AG20443 (cell line): ENCODE measurements at places on chromosomes 12 and 14.

DNA sequence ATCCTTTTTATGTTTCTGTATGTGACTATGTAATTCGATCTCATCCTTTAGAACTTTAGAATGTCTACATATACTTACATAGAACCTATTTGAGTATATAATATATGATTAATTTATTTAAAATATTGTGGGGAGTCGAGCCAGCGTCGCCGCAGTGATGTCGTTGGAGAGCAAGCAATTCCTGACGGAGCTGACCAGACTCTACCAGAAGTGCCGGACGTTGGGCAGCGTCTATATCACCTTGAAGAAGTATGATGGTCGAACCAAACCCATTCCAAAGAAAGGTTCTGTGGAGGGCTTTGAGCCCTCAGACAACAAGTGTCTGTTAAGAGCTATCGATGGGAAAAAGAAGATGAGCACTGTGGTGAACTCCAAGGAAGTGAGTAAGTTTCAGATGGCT is 6.4 kb upstream of the CD27 start:
- no peak for DNase-seq

GRCh38 chr12:121499929-121500793 is 80.7 kb downstream of the KDM2B start:
- peak; percentile 93 for DNase-seq

- peak; percentile 77 for DNase-seq
Measured at GRCh38 chr12:128817111-128818015, 6.4 kb downstream of the SLC15A4 start.

DNA sequence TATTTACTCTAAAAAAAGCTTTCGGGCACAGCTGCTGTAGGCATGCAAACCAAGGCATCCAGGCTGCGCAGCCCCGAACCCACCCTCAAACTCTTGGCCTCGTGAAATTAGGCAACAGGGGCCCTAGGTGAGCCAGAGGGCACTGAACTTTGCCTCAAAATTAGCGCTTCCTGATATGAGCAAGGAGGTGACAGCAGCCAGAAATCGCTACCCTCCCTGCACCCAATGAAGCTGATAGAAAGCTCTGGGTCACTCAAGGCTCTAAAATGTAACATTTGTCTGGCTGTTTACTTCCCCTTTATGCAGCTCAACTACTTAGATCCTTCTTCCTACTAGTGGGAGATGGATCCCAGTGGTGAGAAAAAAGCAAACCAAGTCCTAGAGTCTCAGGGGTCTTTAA is 61.8 kb downstream of the PITPNM2 start:
- DNase-seq, result no peak

GRCh38 chr14:37023875-37024565 is 148.4 kb downstream of the SLC25A21 start:
- DNase-seq, result no peak

DNA sequence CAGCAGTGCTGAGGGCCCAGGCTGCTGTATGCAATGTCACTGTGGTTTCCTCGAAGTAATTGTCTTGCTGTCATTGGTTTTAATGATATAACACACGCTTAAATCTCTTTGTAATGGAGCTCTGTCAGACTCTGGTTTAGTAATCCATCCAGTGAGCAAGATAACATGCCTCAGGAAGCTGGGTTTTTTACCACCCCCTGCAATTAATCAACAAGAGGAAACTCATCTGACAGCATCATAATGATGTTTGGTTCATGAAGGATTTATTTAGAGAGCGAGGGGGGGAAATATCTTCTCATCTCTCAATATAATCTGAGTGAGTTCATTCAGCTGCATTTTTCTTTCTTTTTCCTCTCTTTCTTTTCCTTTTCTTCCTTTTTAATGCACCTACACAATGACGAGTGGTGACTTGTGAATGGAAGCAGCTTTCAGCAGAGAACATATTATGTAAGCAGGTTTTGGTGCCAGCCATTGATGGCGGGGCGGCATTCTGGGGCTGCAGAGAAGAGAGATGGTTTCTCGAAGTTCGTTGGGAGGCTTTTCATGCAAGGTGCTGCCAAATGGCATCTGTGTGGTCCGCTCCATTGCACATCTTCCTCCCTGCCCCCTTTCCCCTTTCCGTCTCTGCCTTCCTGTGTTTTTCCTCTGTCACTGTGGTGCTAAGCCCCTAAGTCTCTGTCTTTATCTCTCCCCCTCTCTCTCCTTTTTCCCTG is 6.7 kb downstream of the RPH3A start:
- no peak for DNase-seq

DNA sequence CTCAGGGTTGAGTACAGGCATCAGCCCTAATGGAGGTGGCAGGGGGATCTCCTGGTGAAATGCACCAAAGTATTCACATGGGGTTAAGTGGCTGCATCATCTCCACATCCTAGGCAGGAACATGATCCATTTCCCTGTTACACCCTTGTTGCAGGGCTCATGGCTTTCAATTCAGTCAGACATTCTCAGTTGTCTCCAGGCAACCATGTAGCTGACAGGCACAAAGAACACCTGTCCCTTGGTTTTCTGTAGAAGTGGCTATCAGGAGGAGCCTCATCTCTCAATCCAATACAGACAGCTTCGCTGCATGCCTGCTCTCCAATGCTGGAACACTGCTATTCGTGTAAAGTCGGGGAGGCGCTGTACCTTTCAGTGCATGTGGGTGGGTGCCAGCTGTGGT is 299.0 kb upstream of the FOXG1 start:
- no peak for DNase-seq

DNA sequence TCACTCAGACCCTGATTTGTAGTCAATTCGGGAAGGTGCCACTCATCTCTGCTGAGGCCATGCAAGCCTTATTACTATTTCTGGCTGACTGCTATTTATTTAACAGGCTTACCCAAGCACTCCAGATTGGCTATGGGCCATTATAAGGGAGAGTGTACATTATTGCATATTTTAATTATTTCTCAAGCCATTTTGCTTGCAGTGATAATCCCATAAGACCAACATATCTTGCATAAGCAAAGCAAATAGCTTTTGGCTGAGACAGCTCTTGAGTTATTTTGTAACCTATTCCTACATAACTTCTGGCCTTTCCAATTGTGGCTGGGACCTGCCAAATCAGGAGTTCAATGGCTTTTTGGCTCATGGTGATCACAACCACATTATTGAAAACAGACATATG is 509.6 kb upstream of the USP15 start:
- DNase-seq, result no peak

- no peak for DNase-seq
Measured at GRCh38 chr12:80107221-80107620, 7.9 kb downstream of the OTOGL start.

DNA sequence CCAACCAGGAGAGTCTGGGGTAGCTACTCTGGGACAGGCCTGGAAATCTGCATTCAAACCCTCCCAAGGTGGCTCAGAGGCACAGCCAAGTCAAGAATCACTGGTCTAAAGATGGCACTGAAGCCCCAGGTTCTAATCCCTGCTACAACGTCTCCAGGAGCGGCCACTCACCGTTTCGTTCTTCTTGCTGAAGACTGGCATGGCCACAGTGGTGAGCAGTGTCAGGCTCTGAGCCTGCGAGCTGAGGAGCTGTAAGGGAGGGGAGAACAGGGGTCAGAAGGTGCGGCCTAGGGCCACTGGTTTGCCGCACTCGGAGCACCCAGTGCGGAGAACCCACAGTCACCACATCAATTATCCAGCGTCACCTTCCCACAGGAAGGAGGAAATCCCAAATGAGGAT is 38.8 kb downstream of the CACNA2D4 start:
- peak; percentile 5 for DNase-seq

DNA sequence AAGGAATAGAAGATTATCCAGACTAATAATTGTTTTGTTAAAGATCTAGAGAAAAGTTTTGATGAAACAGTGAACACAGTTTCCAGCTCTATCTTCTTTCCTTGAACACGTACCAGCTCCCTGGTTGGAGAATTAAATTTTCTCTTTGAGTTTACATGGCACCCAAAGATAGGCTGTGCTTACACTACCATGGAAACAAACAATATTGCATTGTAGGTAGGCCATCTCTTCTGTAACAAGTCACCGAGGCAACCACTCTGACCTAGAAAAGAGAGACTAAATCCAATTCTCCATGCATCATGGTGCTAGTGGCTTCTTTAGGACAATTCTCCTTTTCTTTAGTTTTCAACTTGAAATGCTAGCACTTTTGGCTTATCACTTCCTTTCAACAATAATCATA is 9.9 kb downstream of the BMAL2 start:
- DNase-seq, result no peak

GRCh38 chr12:89856431-89856830 is 147.8 kb upstream of the ATP2B1 start:
- peak; percentile 47 for DNase-seq

GRCh38 chr14:78358591-78358990 is 188.4 kb downstream of the NRXN3 start:
- DNase-seq, result no peak

- peak; percentile 95 for DNase-seq
Measured at GRCh38 chr14:69005432-69006148, 26.5 kb upstream of the ACTN1 start.

- no peak for DNase-seq
Measured at GRCh38 chr14:38950676-38951075, 152.4 kb downstream of the SEC23A start.

- no peak for DNase-seq
Measured at GRCh38 chr12:78928200-78929074, 63.9 kb downstream of the SYT1 start.

- no peak for DNase-seq
Measured at GRCh38 chr14:66300886-66301285, 185.3 kb upstream of the CCDC196 start.

- DNase-seq, result peak; percentile 39
Measured at GRCh38 chr14:89004166-89004565, 179.7 kb downstream of the TTC8 start.

DNA sequence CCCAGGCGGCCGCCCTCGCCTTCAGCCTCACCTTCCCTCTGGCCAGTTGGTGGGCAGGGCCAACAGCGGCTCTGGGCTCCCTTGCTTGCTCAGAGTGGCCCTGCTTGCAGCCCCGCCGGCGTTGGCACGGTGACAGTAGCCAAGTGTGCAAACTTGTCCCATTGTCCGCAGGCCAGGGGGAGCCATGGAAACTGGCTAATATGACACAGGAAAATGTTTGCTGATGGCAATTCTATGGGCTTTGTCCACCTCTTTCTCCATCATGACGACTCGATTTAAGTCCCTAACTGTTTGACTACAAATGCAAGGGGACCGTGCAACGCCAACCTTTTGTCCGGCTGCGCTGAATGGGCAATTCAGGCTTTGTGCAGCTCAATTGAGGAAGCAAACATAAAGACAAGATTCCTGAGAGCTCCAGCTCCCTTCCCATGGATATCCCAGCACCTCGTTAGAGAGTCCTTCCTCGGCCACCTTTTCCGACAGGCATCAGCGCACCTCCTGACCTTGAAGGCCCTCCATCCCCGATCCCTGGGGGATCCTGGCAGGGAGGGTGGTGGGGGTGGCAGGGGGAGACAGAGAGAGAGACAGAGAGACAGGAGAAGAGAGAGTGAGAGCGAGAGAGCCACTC is 785 bp upstream of the FAM181A start:
- no peak for DNase-seq

DNA sequence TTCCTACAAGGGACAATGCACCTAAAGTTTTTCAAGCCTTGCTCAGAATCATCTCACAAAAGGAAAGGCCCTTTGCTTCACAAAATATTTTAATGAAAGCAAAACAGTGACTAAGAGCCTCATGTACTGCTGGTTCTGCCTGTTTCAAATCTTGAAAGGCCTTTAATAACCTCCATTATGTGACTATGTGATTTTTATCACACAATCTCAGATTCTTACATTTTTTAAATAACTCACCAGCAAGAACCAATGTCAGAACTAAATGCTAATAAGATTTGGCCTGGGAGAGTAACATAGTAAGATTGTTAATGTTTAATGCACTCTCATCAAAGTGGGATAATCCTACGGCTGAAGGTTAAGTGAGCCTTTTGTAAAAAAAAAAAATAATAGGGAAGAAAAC is 378.9 kb downstream of the RGS6 start:
- DNase-seq, result no peak

GRCh38 chr12:34601689-34602088 is 579.4 kb downstream of the ALG10 start:
- peak; percentile 1 for DNase-seq

- no peak for DNase-seq
Measured at GRCh38 chr14:66645716-66646115, 137.8 kb downstream of the GPHN start.

GRCh38 chr12:128265566-128265965 is 1.4 kb upstream of the TMEM132C start:
- DNase-seq, result no peak

DNA sequence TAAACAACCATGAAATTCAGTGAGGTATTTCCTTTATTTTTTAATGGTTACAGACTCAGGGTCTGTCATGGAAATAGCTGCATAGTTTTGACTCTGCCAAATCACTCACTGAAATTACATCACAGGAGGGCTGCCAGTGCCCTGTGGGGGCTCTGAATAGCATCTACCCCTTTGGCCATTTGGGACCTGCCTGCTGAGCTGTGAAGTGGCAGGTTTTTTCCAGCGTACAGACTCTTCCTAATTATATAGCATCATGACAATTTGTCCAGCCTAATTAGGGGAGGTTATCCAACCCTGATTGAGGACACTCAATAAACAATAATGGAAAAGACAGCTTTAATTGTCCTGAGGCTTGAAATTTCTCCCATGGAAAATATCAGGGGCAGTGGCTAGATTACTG is 1.8 kb upstream of the COCH start:
- no peak for DNase-seq

GRCh38 chr12:5523396-5524115 is 91.6 kb downstream of the NTF3 start:
- no peak for DNase-seq

GRCh38 chr12:113439606-113440030 is 17.4 kb downstream of the SDSL start:
- DNase-seq, result peak; percentile 65

DNA sequence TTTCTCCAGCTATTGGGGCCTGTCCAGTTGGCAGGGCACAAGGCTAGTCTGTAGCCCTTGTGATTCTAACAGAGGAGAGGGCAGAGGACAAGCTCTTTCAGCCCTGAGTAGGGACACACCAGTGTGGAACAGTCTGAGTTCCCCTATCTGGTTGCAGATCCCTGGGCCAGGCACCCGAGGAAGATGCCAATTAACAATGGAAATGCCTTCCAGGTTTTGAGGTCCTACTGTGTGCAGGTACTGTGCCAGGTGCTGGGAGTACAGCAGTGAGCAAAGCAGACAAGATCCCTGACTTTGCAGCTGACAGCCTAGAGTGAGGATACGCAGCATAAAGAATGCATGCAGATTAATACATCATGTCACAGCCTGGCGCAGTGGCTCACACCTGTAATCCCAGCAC is 17.1 kb downstream of the DTX1 start:
- no peak for DNase-seq

GRCh38 chr12:22494319-22494718 is 50.0 kb downstream of the C2CD5 start:
- DNase-seq, result no peak

GRCh38 chr12:51349026-51349425 is 2.5 kb upstream of the CELA1 start:
- peak; percentile 31 for DNase-seq

GRCh38 chr14:64707661-64708060 is 3.4 kb downstream of the PLEKHG3 start:
- DNase-seq, result peak; percentile 49

- DNase-seq, result no peak
Measured at GRCh38 chr12:112020947-112021457, 7.8 kb downstream of the ERP29 start.

- peak; percentile 97 for DNase-seq
Measured at GRCh38 chr14:81436296-81437138, 36.4 kb upstream of the STON2 start.
